Stimulated activated naive CD8-positive, alpha-beta T cell treated with anti-CD3 and anti-CD28 coated beads, Interleukin-15, Interleukin-2, amounts not matched to agents 100 U/mL and 50 U/mL, for 24 hours (primary cell): ENCODE measurements at places on chromosomes 2 and 18.

- no peak for DNase-seq
These were observed 101.6 kb upstream of the DAPL1 start for GRCh38 chr2:158693476-158693875.

- no peak for DNase-seq
These were observed 12.7 kb downstream of the SALL3 start for GRCh38 chr18:78992041-78993011.

- DNase-seq: no peak
These were observed 43.5 kb downstream of the DOK6 start for GRCh38 chr18:69444221-69444620.

DNA sequence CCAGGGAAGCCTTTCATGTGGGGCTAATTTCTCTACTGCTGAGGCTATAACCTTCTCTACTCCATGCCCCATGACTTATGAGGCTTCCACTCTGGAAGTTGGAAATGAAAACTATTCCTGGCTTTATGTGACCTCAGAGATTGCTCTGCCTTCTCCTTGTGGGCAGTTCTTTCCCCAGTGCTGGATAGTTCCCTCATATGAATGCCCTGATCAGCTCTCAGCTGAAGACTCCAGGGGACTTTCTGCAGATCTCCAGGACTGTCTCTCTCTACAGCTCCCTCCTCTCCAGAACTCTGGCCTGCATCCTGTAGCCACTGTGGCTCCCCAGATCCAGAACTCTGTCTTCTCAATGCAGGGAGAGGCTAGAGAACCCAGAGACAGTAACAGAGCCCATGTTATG lies 235.1 kb downstream of the SEPTIN10 start:
- DNase-seq: no peak

- DNase-seq: no peak
These were observed 46.0 kb downstream of the ODC1 start for GRCh38 chr2:10402062-10402585.

DNA sequence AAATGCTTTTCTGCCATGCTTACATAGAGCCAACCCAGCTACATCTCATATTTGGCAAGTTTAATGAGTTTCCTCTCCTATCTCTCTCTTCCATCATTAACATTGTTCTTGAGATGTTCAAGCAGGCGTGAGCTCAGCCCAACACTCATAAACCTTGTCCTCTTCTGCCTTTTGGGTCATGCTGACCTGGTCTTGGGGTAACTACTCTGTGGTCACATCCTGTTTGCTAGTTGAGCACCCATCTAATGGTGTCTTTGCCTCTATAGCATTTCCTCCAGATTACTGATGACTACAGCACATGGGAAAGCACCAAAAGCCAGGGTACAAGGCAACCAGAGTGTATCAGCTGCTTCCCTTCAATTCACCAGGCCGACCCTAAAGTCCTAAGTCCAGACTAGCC lies 366.9 kb upstream of the HNRNPA3 start:
- no peak for DNase-seq
